EH (cell line): ENCODE measurements at places on chromosomes 12 and 14.
A peak's percentile ranks its signal among the peaks of the same experiment; 100 is the strongest.

GRCh38 chr14:100476012-100476822 is 111.0 kb downstream of the BEGAIN start:
- DNase-seq, result peak; percentile 98

- peak; percentile 34 for DNase-seq
Measured at GRCh38 chr14:65832431-65833266, 420.1 kb downstream of the FUT8 start.

GRCh38 chr14:86003998-86004397 is 474.1 kb downstream of the FLRT2 start:
- DNase-seq, result peak; percentile 2

DNA sequence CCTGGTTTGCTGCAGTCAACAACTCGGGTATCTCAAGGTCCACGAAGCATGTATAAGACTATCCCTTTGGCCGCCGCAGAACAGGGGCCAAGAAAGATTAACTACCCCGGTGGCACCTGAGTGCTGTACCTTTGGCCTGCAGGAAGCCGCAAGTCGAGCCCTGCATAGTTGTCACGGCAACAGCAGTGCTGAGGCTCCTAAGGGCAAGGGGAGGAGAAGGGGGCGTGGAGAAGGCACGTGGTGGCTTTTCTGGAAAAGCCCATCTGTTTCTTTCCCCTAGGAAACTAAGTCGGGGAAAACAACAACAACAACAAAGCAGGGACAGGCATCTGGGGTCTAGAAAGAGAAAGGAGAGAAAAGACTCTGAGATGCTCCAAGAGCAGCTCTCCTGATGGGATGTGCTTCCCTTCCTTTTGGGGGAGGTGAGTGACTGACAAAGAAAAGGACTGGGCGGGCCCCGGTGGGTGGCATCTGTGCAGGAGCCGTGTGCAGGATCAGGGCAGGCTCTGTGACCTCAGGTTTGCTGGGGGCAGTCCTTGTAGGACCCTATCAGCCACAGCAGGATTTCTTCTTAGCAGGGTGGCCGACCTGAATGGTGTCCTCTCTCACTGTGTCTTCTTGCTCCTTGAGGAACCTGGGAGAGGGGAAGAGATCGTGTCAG is 123.9 kb downstream of the PRMT8 start:
- no peak for DNase-seq

GRCh38 chr12:119684711-119685369 is 16.9 kb downstream of the PRKAB1 start:
- DNase-seq, result peak; percentile 40

GRCh38 chr14:97057238-97058073 is 260.3 kb downstream of the VRK1 start:
- no peak for DNase-seq
